ENCODE measurements at places on chromosomes 13 and 19.

GRCh38 chr13:66509175-66509574 is 721.0 kb downstream of the PCDH9 start:
- no peak for DNase-seq

GRCh38 chr13:109667056-109667455 is 119.3 kb downstream of the IRS2 start:
- DNase-seq = no peak

DNA sequence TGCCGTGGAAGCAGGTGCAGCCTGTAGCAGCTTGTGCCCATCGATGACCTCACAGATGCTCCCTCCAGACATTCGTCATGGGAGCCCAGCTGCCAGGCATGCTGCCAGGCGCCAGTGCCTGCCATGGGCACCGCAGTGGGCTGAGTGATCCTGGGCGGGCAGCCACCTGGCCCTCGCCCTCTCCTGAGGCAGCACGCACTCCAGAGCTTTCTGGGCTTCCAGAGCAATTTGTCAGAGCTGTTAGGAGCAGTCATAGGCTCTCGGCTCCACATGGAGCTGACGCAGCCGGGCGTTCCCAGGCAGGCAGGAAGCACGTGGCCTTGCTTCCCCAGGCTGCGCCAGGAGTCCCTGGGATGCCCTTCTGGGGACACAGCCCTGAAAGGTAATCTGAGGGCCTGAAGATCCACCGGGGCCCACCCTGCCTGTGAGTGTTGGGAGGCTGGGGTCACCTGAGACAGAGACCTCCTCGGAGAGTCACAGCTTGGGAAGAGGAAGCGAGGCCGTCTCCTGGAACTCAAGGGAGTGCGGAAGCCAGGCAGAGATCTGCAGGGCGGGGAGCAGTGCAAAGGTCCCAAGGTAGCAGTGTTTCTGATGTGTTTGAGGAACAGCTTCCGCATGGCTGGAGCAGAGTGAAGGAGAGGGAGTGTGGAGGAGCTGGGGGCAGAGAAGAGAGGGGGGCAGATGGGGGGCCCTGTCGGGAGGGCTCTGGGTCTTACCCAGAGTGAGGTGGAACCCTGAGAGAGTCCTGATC is 50.6 kb downstream of the DPF1 start:
- DNase-seq = no peak

DNA sequence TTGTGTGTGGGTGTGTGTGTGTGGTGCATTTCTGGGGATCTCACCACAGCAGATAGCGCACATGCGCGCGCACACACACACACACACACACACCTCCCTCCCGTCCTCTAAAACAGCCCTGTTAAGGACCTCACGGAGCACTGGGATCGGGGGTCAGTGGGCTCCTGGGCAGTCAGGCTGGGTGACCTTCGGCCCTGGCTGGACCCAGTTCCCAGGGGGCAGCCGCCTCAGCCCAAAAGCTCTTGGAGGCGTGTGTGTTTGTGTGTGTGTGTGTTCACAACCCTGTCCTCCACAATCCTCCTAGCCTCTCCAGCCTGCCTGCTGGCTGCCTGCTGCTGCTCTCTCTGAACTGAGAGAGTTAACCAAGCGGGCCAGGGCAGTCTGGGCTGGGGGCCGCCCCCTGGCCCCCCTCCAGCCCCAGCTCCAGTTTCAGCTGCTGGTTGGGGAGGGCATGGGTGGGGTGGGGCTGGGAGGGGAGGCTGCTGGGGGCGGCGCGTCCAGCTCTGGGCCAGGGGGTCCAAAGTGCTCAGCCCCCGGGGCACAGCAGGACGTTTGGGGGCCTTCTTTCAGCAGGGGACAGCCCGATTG is at the start of gene FXYD1:
Gene FXYD1 (plus strand): TSS at position 520 of the 588 bp plus-strand sequence. CDS start 1,256 bp downstream, outside the sequence.
- no peak for DNase-seq

GRCh38 chr13:23770973-23771372 is 118.2 kb downstream of the MIPEP start:
- no peak for DNase-seq

- no peak for DNase-seq
Observed at GRCh38 chr13:48866249-48866648, 109.5 kb upstream of the FNDC3A start.

DNA sequence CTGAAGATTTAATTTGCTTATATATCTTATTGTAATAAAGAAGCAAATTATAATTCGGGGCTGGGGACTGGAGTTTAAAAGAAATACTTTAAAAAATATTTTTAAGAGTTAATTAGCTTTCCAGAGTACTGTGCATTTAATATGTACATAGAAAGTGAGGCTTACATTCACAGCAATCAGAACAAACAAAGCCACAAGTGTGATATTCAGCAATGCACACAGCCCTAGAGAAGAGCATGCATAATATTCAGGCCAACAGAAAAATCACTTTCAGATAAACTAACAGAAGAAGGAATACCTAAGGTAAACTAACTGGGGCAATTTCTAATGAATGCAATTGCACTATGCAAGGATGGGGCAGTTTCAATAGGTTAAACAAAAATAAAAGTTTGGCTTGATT is 241.8 kb downstream of the GPC6 start:
- DNase-seq = no peak

All from suppressor macrophage treated with lipopolysaccharide for 1 hour (primary cell).